CD4-positive, alpha-beta T cell treated with Interleukin-12 subunit alpha and Interleukin-12 subunit beta, for 1 hour (primary cell): ENCODE measurements at places on chromosomes 3 and 15.

- no peak for DNase-seq
Measured at GRCh38 chr15:78878356-78878755, 5.7 kb downstream of the MORF4L1 start.

- no peak for DNase-seq
Measured at GRCh38 chr3:77134769-77135168, 94.9 kb downstream of the ROBO2 start.

DNA sequence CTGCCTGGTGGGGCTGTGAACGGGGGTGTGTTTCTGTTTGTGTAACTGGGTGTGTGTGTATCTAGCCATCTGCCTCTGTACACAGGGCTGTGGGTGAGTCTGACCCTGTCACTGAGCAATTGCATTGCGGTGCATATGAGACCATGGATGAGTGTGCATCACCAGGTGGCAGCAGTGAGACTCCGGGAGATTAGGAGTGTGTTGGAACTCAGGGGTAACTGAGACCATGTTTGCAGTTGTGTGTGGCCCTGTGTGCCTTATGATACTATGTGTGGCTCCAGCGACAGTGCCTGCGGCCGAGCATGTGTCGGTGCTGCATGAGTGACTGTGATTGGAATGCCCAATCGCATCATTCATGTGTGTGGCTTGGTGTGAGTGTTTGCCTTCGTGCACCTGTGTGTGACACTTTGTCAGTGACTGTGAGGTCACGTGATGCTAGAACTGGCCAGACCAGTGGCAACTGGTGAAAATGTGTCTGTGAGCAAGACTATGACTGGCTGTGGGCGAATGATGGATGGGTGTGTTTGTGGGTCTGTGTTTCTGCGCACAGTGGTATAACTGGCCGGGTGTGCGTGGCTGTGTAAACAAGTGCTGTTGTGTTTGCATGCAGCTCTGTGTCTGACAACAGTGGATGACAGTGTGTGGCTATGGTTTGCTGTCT is 14.0 kb downstream of the VILL start:
- peak; percentile 65 for DNase-seq

- no peak for DNase-seq
Measured at GRCh38 chr3:6260551-6261191, 600.2 kb upstream of the GRM7 start.

GRCh38 chr3:11660242-11660641 is 16.5 kb upstream of the VGLL4 start:
- DNase-seq = no peak

DNA sequence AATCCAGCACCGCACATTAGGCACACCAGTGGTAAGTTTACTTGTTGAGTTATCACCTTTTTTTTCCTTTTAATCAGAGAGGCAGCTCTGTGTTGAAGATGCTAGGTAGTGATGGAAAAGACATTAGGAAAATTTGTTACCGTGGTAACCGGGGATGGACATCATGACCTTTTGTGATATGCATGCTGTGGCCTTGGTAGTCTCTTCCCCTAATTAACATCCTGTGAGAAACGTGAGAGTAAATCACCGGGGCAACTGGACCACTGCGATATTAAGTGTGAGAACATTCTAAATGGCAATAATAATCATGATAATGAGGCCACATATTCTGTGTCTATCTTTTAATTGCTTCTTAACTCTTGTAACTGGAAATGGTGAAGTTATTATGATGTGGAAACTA is 362.0 kb downstream of the CACNA2D3 start:
- no peak for DNase-seq

- DNase-seq = no peak
Measured at GRCh38 chr3:48679411-48680391, 6.0 kb downstream of the NCKIPSD start.

DNA sequence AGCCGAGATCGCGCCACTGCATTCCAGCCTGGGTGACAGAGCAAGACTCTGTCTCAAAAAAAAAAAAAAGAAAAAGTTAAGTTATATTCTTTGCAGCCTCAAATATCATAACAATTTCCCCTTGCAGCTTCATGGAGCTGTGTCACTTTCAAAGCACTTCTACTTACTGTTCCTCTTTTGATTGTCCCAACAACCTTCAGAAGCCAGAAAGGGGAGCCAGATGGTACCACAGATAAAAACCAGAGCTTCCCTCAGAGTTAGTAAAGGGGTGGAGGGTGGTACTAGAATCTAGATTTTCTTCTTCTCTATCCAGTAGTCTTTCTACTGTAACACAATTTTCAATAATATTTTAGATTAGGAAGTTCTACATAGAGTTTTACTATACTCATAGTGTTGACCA is 188.8 kb downstream of the TAFA4 start:
- DNase-seq = no peak
